ENCODE measurements at places on chromosomes 16 and 17. TPM values are rescaled to one million over a fixed set of nuclear protein-coding genes. Genes with fewer than 3 reads are reported as not detected.

CHST5 gene
- total RNA-seq: not detected

UBN1 gene
- total RNA-seq: 28.1 TPM

SLC13A5 gene
- not detected for total RNA-seq

PABPN1L gene
- 0.25 TPM for total RNA-seq

ACSM3 gene
- 1.8 TPM for total RNA-seq

CDRT15 gene
- total RNA-seq: 0.36 TPM

TEKT1 gene
- not detected for total RNA-seq

MAP3K14 gene
- 3.9 TPM for total RNA-seq

SULT1A2 gene
- not detected for total RNA-seq

NPTX1 gene
- total RNA-seq: not detected

CD79B gene
- total RNA-seq: 1.2 TPM

TMEM100 gene
- 1.0 TPM for total RNA-seq

FOXJ1 gene
- 0.23 TPM for total RNA-seq

OTOP3 gene
- total RNA-seq: not detected

CACNG3 gene
- 0.02 TPM for total RNA-seq

ZNF689 gene
- total RNA-seq: 16.4 TPM

KRT32 gene
- not detected for total RNA-seq

IRX5 gene
- 11.4 TPM for total RNA-seq

ZNF423 gene
- total RNA-seq: 7.9 TPM

C17orf100 gene
- total RNA-seq: 1.9 TPM

NDEL1 gene
- 23.0 TPM for total RNA-seq

KRTAP9-2 gene
- not detected for total RNA-seq

DLX4 gene
- total RNA-seq: 0.34 TPM

EVPLL gene
- not detected for total RNA-seq

DYNLRB2 gene
- total RNA-seq: not detected

ST6GALNAC2 gene
- total RNA-seq: not detected

SLC38A7 gene
- 12.5 TPM for total RNA-seq

SULT1A4 gene
- total RNA-seq: 1.2 TPM

ARHGDIG gene
- total RNA-seq: not detected

ADAMTS18 gene
- total RNA-seq: 0.28 TPM

CDH16 gene
- not detected for total RNA-seq

KPNB1 gene
- 537 TPM for total RNA-seq

CDYL2 gene
- 0.14 TPM for total RNA-seq

GPRC5B gene
- 7.8 TPM for total RNA-seq

MGAT5B gene
- total RNA-seq: 0.35 TPM

KRT33A gene
- not detected for total RNA-seq

SPN gene
- 0.96 TPM for total RNA-seq

TMIGD1 gene
- not detected for total RNA-seq

TP53TG3B gene
- not detected for total RNA-seq

NAGS gene
- 1.9 TPM for total RNA-seq

TPSG1 gene
- not detected for total RNA-seq

METTL23 gene
- total RNA-seq: 33.3 TPM

ZNF48 gene
- 10.1 TPM for total RNA-seq
